Neural crest cell (in vitro differentiated cells): ENCODE measurements at places on chromosomes 12 and 14. TPM values are rescaled to one million over a fixed set of nuclear protein-coding genes. Genes with fewer than 3 reads are reported as not detected.

The KRT81 gene
- total RNA-seq: not detected in 2 replicates

DNA sequence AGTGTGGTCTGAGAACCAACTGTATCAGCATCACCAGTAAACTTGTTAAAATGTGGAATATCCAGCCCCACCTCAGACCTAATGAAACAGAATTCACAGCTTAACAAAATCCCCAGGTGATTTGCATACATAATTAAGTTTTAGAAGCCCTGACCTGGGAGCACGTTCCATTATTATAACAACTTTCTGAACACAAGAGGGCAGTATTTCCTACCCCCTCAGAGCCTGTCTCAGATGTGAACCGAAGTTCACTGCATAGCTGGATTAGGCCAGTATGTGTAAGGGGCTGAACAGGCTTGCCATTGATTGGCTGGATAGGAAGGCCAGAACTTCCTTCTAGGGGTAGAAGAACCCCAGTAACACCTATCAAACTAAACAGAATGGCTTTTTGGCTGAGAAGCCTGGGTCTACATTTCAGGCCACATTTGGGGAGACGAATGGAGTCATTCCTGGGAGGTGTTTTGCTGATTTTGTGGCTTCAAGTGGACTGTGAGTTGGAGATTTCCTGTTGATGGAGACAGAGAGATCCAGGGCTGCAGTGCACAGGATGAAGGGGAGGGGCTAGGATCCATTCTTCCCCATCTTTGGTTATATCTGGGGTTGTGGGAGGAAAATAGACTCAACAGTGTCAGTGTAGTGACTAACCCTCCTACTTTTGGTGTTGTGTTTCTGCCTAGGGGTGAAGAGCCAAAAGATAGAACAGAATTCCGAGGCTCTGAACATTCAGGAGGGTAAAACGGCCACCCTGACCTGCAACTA is 94.7 kb upstream of the OR4E1 start:
- no peak overlapping the region for H3K4me3 ChIP-seq
- H3K27me3 ChIP-seq: peaks cover 34% of the 10 kb centered on the region
- peaks cover 5% of the 10 kb centered on the region for H3K4me1 ChIP-seq
- H3K36me3 ChIP-seq: no peaks in the 10 kb centered on the region
- no peak for DNase-seq
- no peak overlapping the region for H3K27ac ChIP-seq

DNA sequence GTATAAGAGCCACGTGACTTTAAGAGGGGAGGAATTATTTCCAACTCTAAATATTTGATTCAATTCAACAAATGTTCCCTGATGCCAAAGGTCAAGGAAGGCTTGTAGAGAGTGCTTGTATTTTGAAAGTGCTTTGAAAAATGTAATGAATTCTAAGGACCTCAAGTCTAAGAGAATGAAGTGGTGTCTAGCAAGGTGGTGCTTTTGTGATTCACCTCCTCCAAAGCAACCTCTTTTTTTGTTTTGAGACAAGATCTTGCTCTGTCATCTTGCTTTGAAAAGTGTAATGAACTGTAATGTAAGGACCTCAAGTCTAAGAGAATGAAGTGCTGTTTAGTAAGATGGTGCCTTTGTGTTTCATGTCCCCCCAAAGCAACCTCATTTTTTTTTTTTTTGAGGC is 13.7 kb downstream of the AK7 start:
- H3K27ac ChIP-seq: no peak overlapping the region
- H3K4me3 ChIP-seq: no peak overlapping the region
- peaks cover 9% of the 10 kb centered on the region for H3K4me1 ChIP-seq
- H3K36me3 ChIP-seq: peaks cover 2% of the 10 kb centered on the region

GRCh38 chr12:110317911-110318310 is 36.9 kb downstream of the ATP2A2 start:
- H3K36me3 ChIP-seq: peaks cover 6% of the 10 kb centered on the region
- no peak overlapping the region for H3K4me3 ChIP-seq
- peak overlapping the region; percentile 11 for H3K27ac ChIP-seq
- DNase-seq: no peak
- H3K4me1 ChIP-seq: peaks cover 22% of the 10 kb centered on the region

GRCh38 chr14:80679273-80679672 is 262.3 kb downstream of the CEP128 start:
- no peak overlapping the region for H3K27ac ChIP-seq
- H3K4me1 ChIP-seq: no peaks in the 10 kb centered on the region
- peaks cover 45% of the 10 kb centered on the region for H3K36me3 ChIP-seq
- no peaks in the 10 kb centered on the region for H3K27me3 ChIP-seq
- no peak for DNase-seq

The LPAR5 gene
- not detected in 2 replicates for total RNA-seq

The CATSPERB gene
- not detected in 2 replicates for total RNA-seq

The INHBC gene
- 0.14 TPM in 1 of 2 replicates, not detected in the other for total RNA-seq

- no peak overlapping the region for H3K4me3 ChIP-seq
- H3K27ac ChIP-seq: no peak overlapping the region
- peaks cover 3% of the 10 kb centered on the region for H3K4me1 ChIP-seq
- H3K36me3 ChIP-seq: no peaks in the 10 kb centered on the region
These were observed 60.0 kb downstream of the PTPRB start for GRCh38 chr12:70577283-70577634.
